ENCODE measurements at places on chromosomes 1 and 21.

GRCh38 chr1:72150508-72150907 is 131.8 kb downstream of the NEGR1 start:
- DNase-seq, result no peak

DNA sequence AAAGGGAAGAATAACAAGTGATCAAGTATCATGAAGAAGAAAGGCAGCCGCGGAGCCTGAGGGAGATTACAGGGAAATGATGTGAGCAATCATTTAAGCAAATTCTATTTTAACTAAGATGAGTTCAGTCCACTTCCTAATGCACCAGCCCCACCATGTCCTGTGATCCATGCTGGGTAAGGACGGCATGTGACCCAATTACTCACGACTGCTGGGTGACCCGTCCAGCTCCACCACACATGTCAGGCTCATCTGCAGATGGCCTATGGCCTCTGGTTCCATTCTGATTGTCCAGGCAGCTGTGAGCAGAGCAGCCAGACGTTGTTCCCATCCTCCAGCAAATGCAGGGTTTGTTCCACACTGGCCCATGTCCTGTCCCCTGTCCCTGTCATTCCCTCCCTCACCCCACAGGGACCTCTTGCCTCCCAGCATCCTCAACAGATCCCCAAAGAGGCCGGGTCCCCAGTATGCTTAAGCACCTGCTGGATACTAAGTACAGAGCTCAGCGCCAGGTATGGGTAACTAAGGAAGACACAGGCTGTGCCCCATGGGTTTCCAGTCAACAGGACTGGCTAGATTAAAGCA is 87.9 kb downstream of the MATN1 start:
- DNase-seq, result no peak

GRCh38 chr1:109509176-109510134 is at the start of gene AMIGO1:
AMIGO1 (minus strand) TSS chr1:109509727; CDS start chr1:109508912, 815 bp downstream.
- peak; percentile 72 for DNase-seq

DNA sequence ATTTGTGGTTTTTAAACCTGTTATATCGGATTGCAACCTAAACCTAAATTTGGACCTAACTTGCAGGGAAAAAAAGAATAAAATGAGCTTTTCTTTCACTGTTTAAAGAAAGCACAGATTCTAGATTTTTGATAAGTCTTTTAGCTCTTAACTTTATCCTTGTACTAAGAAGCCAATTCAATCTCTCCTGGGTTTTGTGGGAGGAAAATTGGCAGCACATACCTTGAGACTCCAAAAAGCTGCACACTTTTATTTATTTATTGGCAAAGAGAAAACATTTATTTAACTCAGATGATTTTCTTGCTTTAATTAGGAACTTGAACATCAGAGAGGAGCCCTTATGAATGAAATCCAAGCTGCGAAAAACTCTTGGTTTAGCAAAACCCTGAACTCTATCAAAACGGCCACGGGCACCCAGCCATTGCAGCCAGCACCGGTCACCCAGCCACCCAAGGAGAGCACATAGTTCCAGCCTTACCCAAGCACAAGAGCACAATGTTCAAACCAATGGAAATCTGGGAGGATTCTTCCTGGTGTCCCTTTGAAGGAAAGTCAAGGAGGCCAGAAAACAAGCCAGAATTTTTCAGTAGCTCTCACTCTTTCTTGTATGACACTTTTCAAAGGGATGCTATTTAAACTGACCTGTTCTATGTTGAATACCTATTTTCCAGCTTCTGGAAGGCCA is 10.1 kb upstream of the CACYBP start:
- no peak for DNase-seq

DNA sequence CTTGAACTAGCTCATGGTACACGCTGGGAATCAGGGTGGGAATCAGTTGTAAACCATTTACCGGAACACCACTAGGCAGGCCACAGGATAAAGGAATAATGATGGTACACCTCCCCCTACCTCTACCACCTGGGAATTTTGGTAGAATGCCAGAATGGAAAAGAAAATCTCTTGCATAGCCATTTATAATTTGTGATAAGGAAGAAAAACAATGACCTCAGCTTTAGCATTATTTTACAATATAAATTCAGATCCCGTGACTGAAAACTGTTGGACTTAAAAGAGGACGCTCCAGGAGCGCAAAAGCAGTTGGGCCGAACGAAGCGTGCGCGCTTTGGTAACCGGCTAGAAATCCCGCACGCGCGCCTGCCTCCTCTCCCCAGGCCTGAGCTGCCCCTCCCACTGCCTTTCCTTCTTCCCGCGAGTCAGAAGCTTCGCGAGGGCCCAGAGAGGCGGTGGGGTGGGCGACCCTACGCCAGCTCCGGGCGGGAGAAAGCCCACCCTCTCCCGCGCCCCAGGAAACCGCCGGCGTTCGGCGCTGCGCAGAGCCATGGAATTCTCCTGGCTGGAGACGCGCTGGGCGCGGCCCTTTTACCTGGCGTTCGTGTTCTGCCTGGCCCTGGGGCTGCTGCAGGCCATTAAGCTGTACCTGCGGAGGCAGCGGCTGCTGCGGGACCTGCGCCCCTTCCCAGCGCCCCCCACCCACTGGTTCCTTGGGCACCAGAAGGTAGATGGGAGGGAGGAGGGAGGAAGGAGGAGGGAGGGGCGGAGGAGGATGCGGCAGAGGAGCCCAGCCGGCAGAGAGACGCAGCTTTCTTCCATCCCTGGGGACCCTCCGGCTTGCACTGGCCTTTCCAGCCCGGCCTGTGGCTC is at the start of gene CYP4X1:
Gene CYP4X1, plus strand, starts transcription at position 402 of the 873 bp plus-strand sequence. Its CDS starts 149 bp downstream, at position 551.
- no peak for DNase-seq

DNA sequence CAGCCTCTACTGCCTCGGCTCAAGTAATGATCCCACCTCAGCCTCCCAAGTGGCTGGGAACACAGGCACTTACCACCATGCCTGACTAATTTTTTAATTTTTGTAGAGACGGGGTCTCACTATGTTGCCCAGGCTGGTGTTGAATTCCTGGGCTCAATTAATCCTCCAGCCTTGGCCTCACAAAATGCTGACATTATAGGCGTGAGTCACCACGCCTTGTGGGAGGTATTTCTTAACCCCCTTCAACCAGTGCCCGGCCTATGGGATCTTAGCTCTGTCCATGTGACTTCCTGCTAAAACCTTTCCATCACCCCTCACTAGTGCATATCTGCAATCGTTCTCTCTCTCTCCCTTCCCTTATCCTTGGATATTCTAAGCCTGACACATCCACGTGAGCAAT is 86.4 kb downstream of the FOXD2 start:
- no peak for DNase-seq

DNA sequence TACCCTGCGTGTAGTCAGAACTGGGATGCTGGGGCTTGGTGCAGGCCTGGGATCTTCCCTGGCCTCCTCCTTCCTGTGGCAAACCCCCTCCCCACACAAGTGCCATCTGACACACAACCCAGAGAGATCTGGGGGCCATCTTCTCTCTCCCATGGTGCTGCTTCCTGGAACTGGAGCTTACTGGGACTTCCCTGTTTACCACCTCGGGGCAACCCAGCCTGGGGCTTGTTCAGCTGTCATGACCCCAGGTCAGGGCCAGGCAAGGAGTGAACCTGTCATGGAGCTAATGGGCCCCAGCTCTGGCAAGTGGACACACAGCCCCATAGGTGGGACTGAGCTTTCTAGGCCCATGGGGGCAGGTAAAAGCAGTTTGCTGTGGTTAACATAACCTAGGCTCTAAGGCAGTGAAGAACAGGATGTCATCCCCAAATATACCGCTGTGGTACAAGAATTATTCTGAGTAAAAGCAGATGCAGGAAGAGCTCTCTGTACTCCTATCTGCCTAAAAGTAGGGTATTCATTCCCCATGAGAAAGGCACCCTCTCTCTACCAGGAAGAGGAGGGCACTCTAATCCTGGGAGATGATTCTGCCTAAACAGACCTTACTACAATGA is 2.4 kb downstream of the TRIM11 start:
- DNase-seq, result no peak

GRCh38 chr1:226985239-226985838 is 45.2 kb downstream of the COQ8A start:
- DNase-seq, result no peak

DNA sequence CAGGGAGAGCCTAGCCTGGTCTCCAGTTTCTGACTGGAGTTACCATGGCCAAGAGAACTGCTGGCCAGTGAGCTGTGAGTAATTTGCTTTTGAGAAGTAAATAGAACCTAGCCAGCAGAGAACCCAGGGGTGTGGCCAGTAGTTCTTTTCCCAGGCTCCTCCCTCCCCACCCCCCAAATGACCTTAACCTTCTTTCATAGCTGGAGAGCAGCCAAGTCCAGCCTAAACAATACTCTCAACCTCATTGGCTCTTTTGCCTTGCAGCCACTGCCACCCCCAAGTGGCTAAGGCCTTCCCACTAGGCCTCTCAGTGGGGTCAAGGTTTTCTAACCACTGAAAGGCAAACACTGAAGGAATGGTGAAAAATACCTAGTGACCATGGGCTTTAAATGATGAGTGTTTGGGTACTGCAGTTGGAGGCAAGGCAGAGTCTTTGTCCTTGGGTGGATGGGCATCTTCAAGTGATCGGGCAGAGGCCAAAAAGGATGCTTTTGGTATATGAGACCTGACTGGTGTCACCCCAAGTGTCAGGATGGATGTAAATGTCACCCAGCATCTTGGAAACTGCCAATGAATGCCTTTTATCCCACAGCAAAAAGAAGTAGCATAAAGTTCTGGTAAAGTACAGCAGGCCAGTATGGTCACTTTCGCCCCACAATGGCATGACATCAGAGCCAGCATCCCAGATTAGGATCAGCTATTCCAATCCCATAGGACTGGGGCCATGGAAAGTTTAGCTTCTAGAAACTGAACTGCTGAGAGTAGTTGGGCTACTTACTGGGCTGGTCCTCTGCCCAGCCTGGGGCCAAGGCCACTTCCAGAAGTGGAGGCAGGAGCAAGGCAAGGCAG is 3.5 kb upstream of the PIGV start:
- DNase-seq, result no peak

GRCh38 chr21:33046455-33046854 is 20.7 kb downstream of the OLIG2 start:
- no peak for DNase-seq

- DNase-seq, result no peak
These were observed 250.0 kb upstream of the NFIA start for GRCh38 chr1:60832367-60832766.

DNA sequence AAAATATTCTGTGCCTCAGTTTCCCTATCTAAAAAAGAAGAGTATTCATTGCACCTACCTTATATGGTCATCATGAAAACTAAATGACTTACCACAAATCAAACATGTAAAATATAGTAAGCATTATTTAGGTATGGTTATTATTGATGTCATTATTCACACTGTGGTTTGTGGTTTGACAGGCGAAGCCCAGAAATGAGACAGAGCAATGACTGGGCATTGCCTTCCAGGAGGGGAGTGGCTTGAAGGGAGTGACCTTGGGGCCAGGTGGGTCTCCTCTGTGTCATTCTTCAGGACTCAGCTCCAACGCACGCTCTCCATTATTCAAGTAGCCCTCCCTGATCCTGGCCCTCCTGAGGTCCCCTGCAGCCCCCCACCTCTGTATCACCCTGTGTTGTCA is 133.7 kb downstream of the DMRTA2 start:
- DNase-seq, result no peak

DNA sequence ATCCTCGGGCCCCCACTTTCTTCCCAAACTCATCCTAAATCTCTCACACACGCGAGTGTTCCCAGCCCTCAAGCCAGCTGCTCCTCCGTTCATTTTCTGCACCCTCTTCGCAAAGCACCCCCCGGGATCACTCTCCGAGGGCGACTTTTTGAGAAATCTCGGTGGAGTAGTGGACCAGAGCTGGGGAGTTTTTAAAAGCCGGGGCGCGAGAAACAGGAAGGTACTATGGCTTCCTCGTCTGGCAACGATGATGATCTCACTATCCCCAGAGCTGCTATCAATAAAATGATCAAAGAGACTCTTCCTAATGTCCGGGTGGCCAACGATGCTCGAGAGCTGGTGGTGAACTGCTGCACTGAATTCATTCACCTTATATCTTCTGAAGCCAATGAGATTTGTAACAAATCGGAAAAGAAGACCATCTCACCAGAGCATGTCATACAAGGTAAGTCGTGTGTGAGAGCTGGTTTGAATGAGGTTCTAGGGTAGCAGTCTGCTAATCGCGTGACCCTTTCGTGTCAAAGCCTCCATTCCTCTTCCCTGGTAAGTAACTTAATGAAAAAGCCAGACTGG is 800 bp downstream of the DR1 start:
- no peak for DNase-seq

GRCh38 chr21:19236209-19236608 is 832.6 kb upstream of the TMPRSS15 start:
- DNase-seq, result no peak

GRCh38 chr1:11541956-11542355 is 63.0 kb downstream of the DISP3 start:
- DNase-seq, result no peak

DNA sequence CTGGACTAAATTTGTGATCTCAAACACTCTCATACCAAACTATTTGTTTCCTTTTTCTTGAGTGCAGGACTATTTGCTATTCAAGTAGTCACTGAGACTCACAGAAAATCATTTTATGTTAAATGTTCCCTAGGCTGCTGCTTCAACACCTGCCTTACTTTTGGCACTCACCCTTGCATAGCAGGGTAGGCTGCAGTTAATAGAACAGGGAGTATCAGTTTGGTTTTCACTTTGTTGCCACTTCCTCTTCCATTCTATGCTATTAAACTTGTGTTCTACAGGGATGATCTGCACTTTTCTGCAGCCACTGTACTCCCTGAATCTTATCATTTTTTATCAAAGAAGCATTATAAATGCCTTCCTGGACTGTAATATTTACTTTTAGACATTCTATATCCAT is 148.7 kb upstream of the PRMT6 start:
- no peak for DNase-seq

- peak; percentile 49 for DNase-seq
These were observed 569 bp upstream of the WARS2 start for GRCh38 chr1:119141020-119141424.

GRCh38 chr1:155379631-155380090 is 59.0 kb downstream of the RUSC1 start:
- no peak for DNase-seq

DNA sequence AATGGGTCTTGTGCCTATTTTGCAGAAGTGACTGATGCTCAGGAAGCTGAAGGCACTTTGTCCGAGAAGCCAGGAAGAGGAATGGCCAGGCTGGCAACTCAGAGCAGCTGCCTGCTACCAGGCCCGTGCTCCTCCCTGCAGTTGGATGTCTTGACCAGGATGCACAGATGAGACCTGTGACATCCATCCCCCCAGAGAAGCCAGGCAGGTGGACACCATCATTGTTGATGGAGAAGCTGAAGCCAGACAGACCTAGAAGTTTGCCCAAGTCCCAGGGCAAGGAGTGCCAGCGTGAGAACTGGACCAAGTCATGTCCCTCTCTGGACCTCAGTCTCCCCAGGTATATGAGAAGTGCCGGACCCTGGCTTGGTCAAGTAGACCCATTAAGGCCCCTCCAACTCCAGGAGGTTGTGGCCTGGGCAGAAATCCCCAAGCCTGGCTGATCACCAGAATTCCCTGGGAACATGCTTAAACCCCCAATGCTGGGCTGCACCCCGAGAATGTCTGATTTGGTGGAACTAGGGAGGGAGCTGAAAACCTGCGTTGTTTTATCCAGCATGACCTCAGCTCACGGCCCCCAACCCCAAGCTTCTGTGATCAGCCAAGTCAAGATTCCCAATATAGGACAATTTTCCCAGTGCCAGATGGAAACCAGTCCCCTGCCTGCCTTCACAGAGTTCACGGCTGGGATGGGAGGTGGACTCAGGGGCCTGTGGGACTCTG is 82.4 kb downstream of the CAMK2N1 start:
- DNase-seq, result no peak

Measured in stimulated activated CD4-positive, alpha-beta T cell treated with anti-CD3 and anti-CD28 coated beads, Interleukin-2, amount 100 ng/mL, for 24 hours (primary cell).